ENCODE measurements at places on chromosomes 13 and 19.

GRCh38 chr19:1491849-1492170 is 829 bp downstream of the REEP6 start:
- no peak for DNase-seq

DNA sequence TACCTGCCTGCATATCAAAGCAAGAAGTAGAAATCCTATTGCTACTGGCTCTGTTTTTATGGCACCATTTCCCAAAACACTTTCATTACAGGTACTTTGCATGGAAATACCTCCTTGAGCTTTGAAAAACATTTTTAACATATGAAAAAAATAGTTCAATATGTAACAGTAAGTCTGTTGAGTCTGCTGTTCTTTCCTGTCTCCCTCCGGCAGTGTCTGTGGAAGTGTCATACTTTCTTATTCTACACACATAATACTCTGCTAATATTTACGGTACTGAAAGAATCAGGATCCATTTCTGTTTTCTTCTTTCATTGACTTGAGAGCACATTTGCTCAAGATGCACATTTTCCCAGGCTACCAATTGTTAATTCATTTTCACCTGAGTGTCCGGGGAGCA is 8.2 kb upstream of the SERTM1 start:
- DNase-seq, result no peak

- DNase-seq, result no peak
Measured at GRCh38 chr13:56697011-56697410, 443.7 kb upstream of the PRR20A start.

GRCh38 chr13:57552437-57552836 is 79.1 kb upstream of the PCDH17 start:
- no peak for DNase-seq

DNA sequence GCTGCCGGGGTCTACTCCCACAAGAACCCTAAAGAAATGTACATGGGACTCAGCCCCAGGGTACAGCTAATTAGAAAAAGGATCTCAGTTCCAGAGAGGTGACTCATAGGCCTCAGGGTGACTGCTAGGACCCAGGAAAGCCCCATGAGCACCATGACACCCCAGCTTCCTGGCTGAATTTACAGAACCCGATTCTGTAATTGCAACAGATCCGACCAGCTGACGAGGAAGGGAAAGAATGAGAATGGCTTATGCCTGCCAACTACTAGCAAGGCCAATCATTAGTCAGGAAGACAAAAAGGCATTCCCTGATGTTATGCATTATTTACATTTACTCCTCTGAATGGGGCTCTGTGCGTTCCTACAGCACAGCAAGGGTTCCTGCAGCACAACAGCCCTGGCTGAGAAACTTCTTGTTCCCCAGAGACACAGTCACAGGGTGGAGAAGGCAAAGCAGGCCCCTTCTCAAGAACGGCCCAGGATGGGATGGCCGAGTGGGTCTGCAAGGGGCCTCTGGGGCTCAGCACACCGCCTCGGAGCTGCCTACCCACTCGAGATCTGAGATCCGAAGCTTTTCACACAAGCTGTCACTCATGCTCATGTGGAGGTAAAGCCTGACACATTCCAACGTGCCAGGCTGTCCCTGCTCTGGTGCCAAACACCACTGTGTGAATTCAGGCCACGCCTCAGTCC is 27.2 kb downstream of the PBX4 start:
- DNase-seq, result no peak

GRCh38 chr13:47175172-47175866 is 278.5 kb upstream of the HTR2A start:
- no peak for DNase-seq

GRCh38 chr13:35723821-35724220 is 247.3 kb upstream of the MAB21L1 start:
- no peak for DNase-seq

GRCh38 chr19:49558591-49558990 is 21.8 kb downstream of the NOSIP start:
- DNase-seq, result no peak

All from pulmonary artery endothelial cell (primary cell).